NCI-H69 (cell line): ENCODE measurements at places on chromosomes 1 and 21.

- DNase-seq: no peak
Measured at GRCh38 chr1:185073725-185074124, 28.4 kb downstream of the RNF2 start.

- peak; percentile 8 for DNase-seq
Measured at GRCh38 chr1:90501281-90501680, 215.8 kb downstream of the BARHL2 start.

GRCh38 chr1:161085165-161085564 lies 4.2 kb downstream of the NECTIN4 start:
- no peak for DNase-seq

- DNase-seq: peak; percentile 60
Measured at GRCh38 chr1:234585330-234586055, 24.5 kb downstream of the IRF2BP2 start.

GRCh38 chr1:29453502-29454240 lies 217.3 kb downstream of the PTPRU start:
- DNase-seq: peak; percentile 72

DNA sequence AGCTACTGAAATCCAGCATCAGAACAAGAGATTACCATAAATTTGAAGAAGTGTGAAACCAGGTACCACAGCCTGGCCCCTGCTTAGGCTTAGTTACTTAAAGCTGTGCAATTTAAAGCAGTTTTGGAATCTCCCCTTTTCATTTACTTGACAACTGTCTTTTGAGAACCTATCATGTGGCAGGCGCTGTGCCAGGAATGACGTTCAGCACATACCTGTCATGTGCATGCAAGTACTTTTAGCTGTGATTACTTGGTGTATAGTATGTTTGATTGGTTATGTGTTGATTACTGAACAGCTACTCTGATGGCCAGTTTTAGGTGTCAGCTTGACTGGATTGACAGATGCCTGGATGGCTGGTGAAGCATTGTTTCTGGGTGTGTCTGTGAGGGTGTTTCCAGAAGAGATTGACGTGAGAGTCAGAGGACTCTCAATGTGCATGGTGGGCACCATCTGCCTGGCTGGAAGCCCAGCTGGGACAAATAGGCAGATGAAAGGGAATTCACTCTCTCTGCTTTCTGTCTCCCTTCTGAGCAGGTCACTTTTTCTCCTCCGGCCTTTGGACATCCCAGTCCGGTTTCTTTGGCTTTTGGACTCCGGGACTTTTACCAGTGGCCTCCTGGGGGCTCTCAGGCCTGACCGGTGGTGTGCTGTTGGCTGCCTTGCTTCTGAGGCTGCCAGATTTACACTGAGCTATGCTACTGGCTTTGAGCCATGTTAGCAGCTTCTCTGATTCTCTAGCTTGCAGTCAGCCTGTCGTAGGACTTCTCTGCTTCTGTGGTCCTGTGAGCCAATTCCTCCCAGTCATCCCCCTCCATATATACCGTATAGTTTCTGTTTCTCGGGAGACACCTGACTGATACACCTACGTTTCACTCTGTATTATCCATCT lies 178.0 kb downstream of the RYR2 start:
- no peak for DNase-seq

DNA sequence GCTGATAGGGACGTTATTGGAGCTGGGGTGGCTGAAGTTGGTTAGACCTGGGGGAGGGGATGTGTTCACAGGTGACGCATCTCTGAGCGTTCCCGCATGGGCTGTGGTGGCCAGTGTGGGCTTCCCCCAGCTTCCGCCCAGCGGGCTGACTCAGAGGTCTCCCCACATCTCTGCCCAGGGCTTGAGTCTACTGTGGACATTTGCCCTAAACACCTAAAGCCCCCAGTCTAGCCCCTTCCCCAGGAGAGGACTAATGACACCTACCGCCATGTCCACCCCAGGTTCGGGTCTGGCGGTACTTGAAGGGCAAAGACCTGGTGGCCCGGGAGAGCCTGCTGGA lies 2.0 kb downstream of the AGRN start:
- DNase-seq: no peak

DNA sequence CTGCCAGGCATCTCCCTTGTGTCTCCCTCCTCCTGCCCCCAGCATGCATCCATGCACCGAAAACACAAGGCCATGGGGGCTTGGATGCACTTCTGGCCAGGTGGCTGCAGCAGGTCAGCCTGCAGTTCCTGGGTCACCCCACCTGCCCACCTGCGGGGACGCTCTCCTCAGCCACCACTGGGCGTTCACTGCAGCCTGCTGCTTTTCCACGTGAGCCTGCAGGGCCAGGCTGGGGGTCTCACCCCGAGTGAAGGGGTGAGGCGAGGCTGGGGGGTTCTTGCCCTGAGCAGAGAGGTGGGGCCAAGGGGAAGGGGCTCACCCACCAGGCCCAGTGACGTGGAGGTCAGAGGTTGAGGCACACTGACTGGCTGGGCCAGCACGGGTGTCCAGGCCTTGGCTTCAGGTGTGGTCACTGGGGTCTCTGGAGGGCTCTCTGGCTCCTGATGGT lies 64.6 kb downstream of the WNT9A start:
- DNase-seq: no peak

- peak; percentile 12 for DNase-seq
Measured at GRCh38 chr1:192087334-192087733, 70.9 kb upstream of the RGS18 start.

- no peak for DNase-seq
Measured at GRCh38 chr1:177656598-177656997, 313.3 kb downstream of the SEC16B start.

DNA sequence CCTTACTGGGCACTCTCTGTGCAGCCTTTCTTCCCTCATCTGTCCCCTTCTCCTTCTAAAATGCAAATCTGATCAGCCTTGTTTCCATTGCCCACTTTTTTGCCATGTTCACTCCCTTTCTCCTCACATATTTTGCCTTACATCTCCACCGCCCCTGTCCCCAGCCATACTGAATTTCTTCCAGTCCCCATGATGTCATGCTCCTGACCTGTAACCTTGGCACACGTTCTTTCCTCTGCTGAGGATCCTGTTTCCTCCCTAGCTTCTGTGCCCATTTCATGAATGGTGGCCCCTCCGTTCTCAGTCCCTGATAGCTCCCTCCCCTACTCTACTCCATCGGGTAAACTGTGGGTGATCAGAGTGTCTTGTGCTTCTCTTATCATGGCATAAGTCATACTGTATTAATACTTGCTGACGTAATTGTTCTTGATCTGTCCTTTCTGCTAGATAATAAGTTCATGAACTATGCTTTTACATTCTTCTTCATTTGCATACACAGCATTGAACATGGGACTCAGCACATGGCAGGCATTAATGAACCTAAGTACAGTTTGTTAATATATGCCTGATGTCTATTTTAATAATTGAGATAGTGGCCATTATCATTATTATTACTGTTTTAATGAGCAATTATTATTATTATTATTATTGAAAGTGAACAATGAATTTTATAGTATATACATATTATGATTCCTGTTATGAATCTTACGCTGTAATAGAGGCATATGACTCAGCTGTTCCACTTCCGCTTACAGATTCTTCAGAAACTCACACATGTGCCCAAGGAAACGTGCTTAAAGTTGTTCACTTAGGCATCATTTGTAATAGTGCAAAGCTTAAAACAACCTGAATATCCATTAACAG lies 28.5 kb downstream of the MAP3K21 start:
- DNase-seq: no peak

- no peak for DNase-seq
Measured at GRCh38 chr1:108669679-108670078, 8.8 kb upstream of the HENMT1 start.

DNA sequence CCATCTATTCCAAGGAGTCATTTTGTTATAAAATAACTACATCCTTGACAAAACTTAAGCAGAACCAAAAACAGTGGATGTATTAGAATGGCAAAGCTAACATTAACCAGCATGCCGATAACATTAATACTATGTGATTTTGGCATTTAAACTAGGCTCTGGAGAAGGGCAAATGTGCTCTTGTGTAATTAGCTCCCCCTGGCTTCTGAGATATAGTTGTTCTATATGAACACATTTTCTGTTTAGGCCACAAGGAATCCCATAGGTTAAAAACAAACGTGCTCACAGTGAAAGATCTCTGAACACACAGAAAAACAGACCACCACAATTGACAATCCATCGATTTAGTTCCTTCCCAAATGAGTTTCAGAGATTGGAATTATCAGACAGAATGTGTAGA lies 57.4 kb upstream of the TARS2 start:
- peak; percentile 17 for DNase-seq

- DNase-seq: no peak
Measured at GRCh38 chr1:243667591-243667990, 182.5 kb downstream of the AKT3 start.

- no peak for DNase-seq
Measured at GRCh38 chr1:63343922-63344321, 21.6 kb downstream of the FOXD3 start.

DNA sequence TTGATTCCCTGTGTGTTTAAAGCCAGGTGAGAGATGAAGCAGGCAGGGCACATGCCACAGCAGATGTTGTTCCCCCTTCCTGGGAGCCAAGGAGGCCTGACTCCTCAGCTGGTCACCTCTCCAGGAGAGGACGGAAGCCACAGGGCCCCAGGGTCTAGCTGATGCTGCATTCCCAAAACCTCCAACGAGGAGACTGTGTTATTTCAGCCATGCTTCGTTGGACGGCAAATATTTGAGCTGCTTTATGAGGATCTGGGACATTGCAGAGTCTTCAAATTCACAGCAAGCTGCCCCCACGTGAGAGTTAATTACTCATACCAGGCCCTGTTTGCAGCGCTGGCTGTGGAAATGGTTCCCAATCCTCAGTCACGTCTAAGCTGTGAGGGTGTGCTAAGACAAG lies 85.3 kb downstream of the CDC7 start:
- peak; percentile 51 for DNase-seq

GRCh38 chr1:86429122-86429725 lies 5.3 kb downstream of the CLCA2 start:
- DNase-seq: no peak

DNA sequence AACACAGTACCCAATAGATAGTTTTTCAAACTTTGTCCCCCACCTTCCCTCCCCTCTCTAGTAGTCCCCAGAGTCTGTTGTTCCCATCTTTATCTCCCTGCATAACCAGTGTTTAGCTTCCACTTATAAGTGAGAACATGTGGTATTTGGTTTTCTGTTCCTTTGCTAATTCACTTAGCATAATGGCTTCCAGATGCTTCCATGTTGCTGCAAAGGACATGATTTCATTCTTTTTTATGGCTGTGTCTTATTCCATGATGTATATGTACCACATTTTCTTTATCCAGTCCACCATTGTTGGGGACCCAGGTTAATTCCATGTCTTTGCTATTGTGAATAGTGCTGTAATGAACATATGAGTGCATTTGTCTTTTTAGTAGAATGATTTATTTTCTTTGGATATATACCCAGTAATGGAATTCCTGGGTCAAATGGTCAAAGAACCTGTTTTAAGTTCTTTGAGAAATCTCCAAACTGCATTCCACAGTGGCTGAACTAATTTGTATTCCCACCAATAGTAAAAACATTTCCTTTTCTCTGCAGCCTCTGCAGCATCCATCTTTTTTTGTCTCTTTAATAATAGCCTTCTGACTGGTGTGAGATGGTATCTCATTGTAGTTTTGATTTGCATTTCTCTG lies 126.0 kb downstream of the AK5 start:
- DNase-seq: peak; percentile 5

DNA sequence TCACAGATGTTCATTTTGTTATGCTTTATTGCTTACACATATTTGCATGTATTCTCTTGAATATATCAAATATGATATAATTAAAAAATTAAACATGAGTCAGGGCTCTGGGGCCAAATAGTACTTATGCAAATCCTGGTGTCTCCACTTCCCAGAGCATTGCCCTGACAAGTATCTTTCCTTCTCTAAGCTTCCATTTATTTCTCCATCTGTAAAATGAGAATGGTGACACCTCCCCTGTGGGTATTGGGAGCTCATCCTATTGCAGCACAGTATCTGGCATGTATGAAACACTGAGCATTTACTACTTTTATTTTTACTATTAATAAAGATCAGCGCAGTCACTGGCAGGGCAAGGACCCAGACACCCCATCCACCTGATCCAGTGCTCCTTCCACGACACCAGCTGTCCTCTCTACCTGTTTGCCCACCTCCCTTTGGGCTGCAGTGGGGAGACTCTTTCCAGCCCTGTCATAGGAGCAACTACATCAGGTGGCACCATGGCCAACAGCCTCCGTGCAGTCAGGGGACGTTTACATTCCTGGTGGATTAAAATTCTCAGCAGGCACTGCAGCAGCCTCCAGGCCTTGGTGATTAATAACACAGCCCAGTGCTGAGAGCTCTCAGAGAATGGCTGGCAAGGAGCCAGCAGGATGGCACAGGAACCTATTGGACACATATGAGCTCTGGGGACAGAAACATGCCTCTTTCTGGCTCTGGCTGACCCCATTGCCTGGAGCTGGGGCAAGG lies 113.0 kb downstream of the DMRTB1 start:
- DNase-seq: peak; percentile 91

- DNase-seq: no peak
Measured at GRCh38 chr1:208985231-208985630, 598.3 kb upstream of the CAMK1G start.

- peak; percentile 59 for DNase-seq
Measured at GRCh38 chr1:178864326-178864725, 6.6 kb downstream of the ANGPTL1 start.

GRCh38 chr21:21373969-21374368 lies 375.8 kb downstream of the NCAM2 start:
- peak; percentile 30 for DNase-seq

- no peak for DNase-seq
Measured at GRCh38 chr1:20115479-20115878, 3.9 kb downstream of the PLA2G2D start.
